Activated T-helper 1 cell treated with Interleukin-2 at 50 U/mL for 16 hours (primary cell): ENCODE measurements at places on chromosomes 1 and 21.

- no peak for DNase-seq
Observed at GRCh38 chr1:81220614-81221071, 580.1 kb upstream of the ADGRL2 start.

- DNase-seq = no peak
Observed at GRCh38 chr1:1088801-1089680, 14.9 kb upstream of the RNF223 start.

- no peak for DNase-seq
Observed at GRCh38 chr1:225453797-225454648, 26.2 kb upstream of the LBR start.

DNA sequence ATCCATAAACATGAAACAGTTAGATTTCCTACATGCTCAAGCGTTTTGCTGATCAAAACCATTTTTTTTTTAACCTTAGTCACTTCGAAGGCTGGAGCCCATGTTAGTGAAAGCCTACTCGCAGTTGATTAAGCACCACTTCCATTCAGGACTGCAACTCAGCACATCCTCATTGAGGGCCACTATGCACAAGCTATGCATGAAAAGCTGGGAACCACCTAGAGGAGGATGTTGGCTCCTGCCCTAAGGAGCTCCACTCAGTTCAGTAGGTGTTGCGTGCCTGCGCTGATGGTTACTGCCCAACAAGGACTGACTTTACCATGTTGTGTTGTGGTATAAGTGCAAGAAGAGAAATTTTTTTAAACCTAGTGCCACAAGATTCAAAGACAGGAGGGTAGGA lies 181.4 kb upstream of the L1TD1 start:
- no peak for DNase-seq

DNA sequence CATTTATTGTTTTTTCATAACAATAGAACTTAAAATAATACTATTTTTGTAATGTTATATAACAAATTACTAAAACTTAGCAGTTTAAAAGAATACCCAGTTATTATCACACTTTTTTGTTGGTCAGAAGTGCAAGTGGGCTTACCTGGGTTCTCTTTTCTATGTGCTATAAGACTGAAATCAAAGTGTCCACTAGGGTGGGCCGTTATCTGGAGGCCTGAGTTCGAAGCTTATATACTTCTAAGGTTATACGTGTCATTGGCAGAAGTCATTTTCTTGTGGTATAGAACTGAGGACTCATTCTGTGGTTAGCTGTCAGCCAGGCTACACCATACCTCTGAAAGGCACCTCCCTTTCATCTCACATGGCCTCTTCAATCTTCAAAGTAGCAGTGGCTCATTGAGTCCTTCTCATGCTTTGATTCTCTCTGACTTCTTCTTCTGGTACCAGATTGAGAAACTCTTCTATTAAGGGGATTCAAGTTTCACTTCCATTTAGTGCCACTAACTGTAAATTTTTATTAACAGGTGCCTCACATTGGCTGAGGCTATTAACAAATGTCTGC lies 414.3 kb downstream of the AMY1C start:
- no peak for DNase-seq

- no peak for DNase-seq
Observed at GRCh38 chr21:44789880-44790279, 11.7 kb downstream of the UBE2G2 start.

- DNase-seq = no peak
Observed at GRCh38 chr1:106960412-106960811, 96.1 kb upstream of the PRMT6 start.

GRCh38 chr1:202938287-202938925 lies 11.4 kb upstream of the KLHL12 start:
- no peak for DNase-seq
